ENCODE measurements at places on chromosomes 6 and 20.

- DNase-seq = no peak
Measured at GRCh38 chr6:116106146-116106545, 5.5 kb downstream of the NT5DC1 start.

DNA sequence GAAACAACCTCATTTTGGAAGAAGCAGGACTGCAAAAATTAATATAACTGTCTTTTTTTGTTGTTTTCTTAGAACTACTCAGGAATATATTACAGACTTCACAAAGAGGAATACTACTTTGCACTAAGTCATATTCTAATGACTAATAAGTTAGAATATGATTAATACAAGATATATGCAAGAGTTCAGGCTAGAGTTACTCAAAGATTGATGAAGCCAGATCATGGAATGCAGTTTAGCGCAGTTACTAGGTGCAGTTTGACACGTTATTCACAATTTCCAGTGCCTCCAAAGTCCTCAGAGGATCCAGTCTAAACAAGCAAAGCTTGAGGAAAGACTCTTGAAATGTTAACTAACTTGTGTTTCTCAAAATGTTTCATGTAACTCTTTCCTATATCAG lies 1.2 kb upstream of the MYCT1 start:
- DNase-seq = no peak

- DNase-seq = no peak
Measured at GRCh38 chr6:168231393-168231957, 88.1 kb downstream of the DACT2 start.

DNA sequence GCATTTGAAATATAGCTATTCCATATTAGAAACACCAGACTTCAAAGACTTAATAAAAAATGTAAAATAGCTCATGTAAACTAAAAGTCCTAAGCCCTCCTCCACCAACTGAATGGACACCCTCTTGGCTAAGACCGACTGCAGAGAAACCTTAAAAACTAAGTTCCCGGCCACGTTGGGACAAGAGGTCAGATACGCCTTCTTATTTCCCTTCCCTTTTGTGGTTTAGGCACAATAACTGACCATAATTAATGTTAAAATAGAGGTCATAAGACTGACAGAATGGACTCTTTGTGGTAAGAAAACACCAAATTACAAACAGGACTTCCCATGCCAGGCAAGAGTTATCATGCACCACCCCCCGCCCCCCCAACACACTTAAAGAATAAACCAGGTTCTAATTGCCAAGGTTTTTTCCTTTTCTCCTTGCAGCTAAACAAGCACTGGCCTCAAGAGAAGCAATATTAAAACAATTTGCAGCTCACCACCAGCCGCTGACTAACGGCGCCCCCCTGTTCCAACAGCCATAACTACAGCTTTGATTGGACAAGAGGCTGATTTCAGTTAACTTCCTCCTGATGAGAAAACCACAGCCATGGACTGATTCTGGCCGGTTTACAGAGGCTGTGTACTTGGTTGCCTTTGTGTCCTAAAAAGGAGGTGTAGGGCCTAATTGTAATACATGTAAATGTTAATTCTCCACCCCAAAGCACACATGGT lies 10.7 kb upstream of the LAMP5 start:
- DNase-seq = peak; percentile 20

DNA sequence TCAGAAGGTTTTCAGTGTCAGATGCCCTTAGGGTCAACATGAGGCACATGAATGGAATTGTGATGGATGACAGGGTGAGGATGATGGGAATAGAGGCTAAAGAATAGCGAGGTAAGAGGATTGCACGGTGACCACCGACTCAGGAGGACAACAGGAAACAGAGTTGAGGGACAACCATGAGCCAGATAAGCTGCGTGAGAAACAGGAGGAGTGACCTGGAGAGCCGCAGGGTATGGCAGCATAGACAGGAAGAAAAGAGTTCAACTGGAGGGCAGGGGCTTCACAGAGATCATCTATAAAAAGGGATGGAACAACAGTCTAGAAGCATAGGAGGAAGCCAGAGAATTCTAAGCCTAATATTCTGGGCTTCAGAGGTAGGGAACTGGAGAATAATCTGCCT lies 84.7 kb upstream of the ENPP5 start:
- no peak for DNase-seq

DNA sequence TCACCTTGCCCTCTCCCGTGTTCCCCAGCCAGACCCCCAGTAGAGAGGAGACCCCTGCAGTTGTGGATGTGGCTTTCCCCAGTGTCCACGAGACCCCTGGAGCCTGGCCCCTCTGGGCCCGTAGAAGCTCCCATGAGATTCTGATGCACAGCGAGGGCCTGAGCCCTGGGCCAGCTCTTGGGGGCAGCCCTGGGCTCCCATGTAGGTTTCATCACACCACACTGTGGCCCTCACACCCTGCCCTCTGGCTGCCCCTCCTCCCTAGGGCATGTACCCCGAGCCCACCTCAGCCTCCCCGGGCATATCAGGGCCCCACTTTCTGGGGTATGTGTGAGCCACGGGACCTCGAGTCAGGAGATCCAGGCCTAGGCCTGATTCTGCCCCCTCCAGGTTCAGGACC lies 7.0 kb upstream of the CHRNA4 start:
- DNase-seq = no peak

DNA sequence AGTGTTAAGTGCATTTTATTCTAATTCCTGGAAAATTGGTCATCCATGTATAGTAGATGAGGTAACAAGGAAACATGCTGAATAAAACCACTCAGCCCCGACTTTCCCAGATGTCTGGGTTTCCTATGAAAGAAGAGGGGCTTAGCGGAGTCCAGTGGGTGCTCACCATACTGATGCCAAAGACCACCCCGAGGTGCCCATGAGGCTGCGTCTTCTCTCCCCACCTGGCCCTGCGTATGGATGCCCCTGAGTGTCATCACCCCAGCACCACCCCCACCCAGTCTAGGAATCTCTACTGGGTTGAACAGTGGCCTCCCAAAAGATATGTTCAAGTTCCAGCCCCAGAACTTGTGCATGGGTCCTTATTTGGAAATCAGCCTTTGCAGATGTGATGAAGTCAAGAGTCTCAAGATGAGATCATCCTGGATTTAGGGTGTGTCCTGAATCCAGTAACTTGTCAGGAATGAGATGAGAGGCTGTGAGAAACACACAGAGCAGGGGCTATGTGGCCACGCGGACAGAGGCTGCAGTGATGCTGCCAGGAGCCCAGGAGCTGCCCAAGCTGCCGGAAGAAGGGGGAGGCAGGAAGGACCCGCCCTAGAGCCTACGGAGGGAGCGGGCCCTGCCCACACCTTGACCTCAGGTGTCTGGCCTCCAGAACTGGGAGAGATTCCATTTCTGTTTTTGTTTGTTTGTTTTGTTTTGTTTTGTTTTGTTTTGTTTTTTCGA lies 124.6 kb upstream of the CDH4 start:
- DNase-seq = no peak

DNA sequence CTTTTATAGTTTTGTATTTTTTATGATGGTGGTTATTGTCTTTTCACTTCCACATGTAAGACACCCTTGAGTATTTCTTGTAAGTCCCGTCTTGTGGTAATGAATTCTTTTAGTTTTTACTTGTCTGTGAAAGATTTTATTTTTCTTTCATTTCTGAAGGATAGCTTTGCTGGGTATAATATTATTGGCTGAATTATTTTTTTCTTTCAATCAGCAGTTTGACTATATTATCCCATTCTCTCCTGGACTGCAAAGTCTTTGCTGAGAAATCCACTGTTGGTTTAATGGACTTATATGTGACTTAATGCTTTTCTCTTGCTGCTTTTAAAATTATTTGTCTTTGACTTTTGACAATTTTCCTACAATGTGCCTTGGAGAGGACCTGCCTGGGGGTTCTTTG lies 13.8 kb downstream of the KIF25 start:
- no peak for DNase-seq

DNA sequence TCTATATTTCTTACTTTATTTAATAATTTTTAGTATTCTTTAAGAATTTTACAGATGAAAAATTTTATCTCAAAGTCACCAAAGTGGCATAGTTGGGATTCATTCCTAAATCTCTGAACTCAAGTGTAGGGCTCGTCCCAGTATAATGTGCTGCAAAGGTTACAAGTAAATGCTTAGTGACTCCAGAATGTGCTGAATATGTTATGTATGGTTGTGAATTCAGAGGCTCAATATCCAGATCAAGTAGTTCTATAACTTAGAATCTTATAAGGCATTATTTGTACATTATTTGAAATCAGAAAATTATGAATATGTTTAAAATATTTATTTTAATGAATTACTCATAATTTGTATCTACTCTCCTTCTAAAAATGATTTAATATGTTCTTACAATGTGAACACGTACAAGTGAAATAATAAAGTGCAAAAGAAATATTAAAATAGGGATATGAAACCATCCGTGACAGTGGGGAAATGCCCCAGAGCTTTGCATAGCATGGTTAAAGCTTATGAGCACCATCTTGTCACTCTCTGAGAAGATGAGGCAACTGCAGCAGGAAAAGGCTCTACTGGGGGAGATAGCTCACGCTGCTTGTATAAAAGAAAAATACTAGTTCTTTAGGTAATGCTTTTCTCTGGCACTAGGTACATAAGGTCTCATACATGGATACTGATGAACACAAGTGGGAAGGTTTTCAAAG lies 259.0 kb downstream of the FOXC1 start:
- DNase-seq = no peak

DNA sequence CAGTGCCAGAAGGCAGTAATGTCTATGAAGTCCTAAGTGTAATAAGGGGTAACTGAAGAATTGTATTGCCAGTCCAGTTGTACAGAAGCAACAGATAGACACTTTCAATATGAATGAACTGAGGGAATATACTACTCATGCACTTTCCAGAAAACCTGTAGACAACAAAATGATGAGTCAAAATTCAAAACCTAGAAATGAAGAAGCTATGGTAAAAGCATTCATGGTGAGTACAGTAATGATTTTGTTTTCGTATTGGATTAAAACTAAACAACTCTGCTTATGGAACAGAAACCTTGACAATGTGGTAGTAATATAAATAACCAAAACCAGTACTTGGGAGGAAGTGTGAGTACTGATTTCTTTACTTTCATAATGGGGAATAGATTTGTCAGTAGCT lies 35.0 kb downstream of the ARMC2 start:
- no peak for DNase-seq

GRCh38 chr6:6654599-6655575 lies 66.4 kb downstream of the LY86 start:
- peak; percentile 86 for DNase-seq

DNA sequence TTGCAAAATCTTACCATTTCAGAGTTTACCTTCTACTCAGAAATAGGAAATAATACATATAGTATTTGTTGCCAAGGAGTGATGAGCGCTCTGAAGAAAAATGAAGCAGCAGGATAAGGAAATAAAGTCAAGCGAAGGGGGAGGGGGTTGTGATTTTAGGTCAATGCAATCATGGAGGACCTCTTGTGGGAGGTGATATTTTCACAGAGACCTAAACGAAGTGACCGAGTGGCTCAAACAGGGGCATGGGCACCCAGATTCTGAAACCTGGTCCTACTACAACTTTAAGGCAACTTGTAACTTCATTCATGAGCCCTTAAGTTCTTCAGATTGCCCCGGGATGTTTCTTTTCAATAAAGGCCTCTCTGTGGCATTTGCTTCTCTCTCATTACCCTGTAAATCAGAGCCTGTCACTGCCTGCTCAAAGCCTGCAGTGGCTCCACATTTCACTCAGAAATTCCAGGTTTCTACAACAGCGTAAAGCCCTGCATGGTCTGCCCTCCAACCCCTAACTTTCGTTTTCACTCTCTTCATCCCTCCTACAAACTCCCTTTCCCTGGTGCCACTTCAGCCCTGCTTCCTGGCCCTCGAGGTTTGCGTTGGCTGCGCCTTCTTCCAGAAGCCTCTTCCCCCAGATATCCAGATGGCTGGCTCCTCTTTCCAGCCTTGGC lies 162.7 kb downstream of the TBC1D7 start:
- DNase-seq = no peak

- no peak for DNase-seq
Measured at GRCh38 chr6:107173779-107174178, 58.5 kb upstream of the BEND3 start.
